ENCODE measurements at places on chromosomes 1 and 21.

DNA sequence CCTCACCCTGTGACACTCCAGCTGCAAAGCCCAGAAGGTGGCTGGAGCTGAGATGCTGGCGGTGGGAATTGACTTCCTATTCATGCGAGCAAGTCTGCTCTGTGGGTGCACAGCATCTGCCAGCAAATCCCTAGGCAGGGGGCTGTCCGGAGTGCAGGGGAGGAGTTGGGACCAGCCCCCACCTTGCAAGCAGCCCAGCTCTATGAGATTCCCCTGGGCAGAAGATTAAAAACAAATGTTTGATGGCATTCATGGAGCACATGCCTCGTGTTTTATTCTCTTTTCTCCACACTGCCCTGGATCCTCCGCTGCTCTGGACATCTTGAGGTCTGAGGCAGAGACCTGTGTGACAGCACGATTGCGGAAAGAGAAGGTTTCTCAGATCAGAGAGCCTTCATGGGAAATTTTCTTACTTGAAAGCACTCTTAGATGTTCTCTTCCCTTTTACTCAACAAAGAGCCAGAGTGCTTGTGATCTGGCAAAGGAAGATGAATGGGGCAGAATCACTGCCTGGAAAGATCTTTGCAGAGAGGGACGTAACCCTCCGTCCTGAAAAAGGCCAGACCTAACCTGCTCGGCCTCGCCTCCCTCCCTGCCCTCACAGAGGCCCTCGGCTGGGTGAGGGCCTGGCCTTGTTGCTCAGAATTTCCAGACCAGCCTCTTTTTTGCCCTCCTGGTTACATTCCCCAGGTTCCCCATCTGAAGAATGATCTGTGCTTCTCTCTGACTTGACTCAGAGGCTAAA, 597.1 kb downstream of the KIF26B start:
- DNase-seq = no peak

- DNase-seq = no peak
These were observed 34.4 kb upstream of the SPAG17 start for GRCh38 chr1:118219438-118219837.

DNA sequence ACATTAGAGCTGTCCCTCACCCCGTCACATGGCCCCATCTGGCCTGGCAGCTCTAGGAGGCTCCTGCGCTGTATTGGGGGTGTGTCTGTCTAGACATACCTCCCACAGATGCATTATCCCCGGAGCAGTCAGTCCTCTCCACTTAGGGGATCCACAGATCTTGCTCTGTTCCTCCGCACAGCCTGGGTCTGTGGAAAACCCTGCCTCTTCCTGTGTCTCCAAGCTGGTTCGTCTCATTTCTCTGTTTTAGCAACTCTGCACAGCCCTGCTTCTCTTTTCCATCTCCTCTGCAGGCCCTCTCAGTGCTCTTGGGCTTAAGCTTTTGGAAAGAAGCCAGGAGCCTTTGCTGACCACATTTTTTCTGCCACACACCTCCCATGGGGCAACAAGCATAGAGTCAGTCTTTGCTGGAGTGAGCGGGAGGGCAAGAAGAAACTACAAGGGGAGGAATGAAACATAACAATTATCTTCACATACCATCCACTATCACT, 241.5 kb downstream of the FOXD2 start:
- no peak for DNase-seq

DNA sequence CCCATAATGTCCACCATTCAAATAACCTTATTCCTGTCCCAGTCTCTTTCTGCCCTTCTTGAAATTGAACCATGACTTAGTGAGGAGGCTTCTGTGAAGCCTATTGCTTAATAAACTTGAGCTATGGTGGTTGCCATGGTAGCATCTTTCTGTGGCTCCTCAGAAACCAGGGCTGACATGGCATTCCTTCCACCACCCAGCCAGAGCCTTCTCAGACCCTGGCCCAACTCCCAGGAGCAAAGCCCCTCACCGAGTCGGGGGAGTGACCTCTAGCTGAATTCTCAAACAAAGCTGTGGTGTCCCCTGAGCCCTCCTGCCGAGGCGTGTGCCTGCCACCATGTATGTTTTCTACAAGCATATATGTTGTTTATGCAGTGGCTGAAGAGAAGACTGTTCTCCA, 259.1 kb downstream of the CACNA1E start:
- no peak for DNase-seq

DNA sequence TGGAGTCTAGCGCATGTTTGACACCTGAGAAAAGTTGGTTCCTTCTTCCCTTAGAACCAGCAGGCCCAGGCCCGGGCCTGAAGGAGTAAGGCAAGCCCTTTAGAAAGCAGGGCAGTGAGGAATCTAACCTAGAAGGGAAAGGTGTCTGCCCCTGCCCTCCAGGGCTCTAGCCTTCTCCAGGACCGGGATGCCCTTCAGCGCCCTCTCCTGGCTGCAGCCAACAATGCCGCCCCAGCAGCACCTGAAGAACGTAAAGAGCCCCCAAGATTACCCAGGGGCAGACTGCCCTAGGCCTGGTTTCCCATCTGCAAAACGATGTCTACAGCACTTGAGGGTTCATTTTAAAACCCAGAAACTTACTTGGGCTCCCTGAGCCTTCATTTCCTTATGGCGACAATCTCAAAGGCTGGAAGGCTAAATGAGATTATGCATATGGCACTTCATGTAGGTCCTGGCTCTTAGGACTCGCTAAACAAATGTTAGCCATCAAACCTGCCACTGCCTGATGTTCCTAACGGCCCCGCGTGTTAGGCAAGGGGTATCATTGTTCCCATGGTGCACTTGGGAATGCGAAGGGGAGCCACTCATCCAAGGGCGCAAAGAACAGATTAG, 106.7 kb upstream of the KLHDC7A start:
- DNase-seq = peak; percentile 54

DNA sequence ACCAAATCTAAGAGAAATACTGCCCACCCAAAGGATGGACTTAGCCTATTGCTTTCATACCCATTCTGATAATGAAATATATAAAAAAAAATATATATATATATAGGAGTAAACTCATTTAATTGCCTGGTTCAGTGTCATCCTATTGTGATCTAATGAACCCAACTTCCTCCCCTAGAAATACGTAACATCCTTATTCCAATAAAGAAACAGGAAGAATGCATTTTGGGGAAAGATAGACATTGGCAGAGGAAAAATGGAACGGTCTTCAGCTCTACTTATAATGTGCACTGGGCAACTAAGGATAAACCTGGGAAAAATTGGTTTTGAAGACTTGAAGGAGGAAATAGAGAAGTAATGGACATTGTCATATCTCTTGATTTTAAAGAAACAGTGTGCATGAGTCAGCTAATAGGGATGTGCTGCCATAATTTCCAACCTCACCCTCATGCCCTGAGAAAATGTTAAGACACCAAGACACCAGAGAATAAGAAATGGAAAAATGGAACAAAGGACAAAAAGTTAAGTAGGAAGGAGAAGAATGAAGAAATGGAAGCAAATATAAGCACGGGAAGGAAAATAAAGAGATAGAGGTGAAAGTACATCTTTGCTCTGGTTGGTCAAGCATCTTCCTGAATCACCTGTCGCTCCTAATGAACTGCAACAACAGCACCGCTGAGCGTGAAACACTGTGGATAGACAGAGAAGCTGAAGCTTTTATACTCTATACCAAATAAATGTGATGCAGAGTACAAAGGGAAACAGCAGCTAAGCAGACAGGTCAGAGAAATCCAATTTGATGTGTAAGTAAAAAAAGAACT, 5.4 kb downstream of the UBR4 start:
- no peak for DNase-seq

DNA sequence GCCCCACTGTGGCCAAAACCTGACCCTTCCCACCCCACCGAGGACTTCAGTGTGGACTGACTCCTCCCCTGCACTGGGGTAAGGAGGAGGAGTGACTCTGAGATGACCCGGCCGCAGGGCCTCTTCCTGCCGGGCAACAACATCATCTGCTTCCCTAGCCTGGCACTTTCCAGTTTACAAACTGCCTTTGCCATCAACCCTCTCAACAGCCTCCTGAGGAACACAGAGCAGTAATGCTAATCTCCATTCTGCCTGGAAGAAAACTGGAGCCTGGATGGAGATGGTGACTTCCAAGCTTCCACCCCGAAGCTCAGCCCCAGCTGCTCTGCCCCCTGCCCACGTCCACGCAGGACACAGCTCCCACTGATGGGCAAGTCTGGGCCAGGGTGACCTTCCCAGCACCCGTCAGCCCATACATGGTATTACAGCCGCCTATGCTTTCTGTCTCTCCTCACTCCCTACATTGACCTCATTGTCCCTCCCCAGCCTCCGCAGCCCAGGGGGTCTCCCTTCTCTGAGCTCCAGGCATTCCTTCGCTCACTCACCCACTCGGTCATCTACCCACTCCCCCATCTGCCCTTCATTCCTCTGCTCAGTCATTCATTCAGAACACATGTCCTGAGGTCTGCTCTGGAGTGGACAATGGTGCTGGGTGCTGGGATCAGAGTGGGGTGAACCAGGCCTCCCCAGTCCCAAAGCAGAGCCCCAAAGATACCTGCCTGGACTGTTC, 34.2 kb downstream of the RAP1GAP start:
- DNase-seq = no peak

DNA sequence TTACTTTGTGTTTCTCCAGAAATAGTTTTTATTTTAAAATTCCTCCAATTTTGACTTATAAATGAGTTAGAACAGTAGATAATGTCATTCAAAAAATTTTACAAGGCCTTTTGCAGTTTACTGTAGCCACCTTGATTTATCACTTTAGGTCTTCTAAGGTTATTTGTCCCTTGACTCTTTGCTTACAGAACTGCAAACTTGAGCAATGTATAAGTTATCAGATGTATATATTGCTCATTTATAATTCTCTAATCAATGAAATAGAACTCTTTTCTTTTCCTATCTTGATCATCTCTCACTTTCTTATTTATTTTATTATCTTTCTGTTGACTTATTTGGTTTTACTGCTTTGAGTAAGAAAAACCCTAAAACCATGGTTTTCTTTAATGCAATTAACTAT, 5.8 kb upstream of the SPTA1 start:
- no peak for DNase-seq

DNA sequence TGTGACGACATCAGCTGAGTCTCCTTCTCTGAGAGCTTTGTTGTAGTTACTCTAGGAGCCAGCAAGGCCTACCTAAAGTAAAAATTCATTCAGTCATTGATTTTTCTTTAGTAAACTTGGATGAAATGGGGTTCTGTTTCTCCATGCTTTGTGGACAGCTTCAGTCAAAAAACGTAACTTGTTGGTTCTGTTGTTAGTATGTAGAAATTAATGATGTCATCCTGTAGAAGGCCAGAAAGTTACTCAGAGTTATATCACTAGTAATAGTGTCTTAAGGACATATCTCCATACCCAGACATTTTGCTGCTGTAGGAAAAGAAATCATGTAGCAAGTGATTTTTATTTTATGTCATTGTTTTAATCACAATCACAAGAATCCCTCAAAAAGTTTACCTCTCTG, 43.0 kb downstream of the KDM1A start:
- DNase-seq = no peak

GRCh38 chr1:98054786-98055185, 134.0 kb upstream of the DPYD start:
- DNase-seq = no peak

DNA sequence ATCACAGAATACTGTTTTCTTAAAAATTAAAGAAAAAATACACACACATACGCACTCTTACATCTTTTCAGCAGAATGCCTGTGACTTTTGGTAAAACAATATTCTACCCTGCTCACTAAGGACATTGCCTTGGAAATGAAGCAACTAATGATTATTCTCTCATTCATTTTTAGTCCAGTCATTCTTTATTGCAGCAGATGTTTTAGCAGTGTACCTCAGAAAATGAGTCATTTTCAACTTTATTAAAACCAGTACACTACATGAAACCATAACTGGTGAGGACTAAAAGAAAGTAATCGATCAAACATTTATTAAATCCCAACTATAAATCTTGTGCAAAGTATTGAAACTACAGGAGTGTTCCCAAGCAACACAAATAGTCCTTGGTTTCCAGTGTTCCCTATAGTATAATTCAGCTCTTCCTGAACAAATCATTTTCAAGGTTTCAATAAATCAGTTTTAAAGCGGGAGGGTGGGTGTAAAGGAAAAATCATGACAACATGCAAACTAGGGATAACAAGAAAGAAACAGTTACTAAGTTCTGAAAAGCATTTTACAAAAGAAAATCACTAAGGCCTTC, 114.2 kb downstream of the ADGRL4 start:
- no peak for DNase-seq

- no peak for DNase-seq
These were observed 870.5 kb upstream of the CXADR start for GRCh38 chr21:16642353-16642752.

GRCh38 chr1:33410091-33410701, 20.7 kb downstream of the PHC2 start:
- no peak for DNase-seq

DNA sequence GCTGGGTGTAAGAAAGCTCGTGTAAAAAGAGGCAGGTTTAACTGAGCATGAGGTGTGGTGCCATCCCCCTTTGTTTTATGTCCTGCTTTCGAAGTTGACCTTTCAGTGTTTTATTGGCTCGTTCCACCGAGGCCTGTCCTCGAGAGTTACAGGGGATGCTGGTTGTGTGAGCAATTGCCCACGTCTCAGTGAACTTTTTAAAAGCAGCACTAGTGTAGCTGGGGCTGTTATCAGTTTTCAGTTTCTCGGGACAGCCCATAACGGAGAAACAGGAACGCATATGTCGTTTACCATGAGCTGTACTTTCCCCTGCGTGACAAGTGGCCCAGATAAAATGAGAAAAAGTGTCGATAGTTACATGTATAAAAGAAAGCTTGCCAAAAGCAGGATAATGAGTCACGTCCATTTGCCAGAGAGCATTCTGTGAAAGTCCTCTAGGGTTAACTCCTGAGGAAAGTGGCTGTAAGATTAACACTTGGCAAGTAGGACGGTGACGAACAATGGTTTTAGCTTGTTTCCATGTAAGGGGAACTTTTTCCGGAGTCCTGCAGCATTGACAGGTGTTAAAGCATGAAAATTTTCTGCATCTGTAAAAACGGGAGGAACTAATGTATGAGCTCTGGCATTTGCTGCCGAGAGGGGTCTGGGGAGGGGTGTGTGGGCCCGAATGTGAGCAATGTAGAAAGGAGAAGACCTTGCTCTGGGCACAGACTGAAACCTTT, 7.8 kb upstream of the LRRC47 start:
- DNase-seq = no peak

DNA sequence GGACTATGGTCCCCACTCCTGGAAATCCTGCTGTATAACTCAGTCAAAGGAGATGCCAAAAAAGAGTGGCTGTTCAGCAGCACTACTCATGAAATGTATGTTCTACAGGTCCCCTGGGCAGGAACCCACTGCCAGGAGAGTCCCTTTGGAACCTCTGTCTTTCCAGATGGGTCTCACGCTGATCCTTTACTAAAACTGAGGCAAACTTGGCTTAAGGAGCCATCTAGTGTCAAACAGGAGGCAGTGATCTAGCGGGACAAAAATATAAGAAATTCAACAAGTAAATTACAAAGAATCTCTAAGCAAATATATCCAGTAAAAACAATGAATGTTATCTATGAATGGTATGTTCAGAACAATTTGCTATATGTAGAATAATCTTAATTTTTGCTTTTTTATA, 80.5 kb upstream of the PRMT6 start:
- DNase-seq = peak; percentile 15

GRCh38 chr1:226692051-226692792, 46.9 kb downstream of the ITPKB start:
- no peak for DNase-seq

- DNase-seq = no peak
These were observed 131.8 kb upstream of the SGIP1 start for GRCh38 chr1:66402194-66402593.
